ENCODE measurements at places on chromosomes 12 and 14. TPM values are rescaled to one million over a fixed set of nuclear protein-coding genes. Genes with fewer than 3 reads are reported as not detected.

- no peaks in the 10 kb centered on the region for H3K36me3 ChIP-seq
- H3K4me3 ChIP-seq = no peak overlapping the region
- H3K27me3 ChIP-seq = no peaks in the 10 kb centered on the region
- H3K27ac ChIP-seq = no peak overlapping the region
- no peak for DNase-seq
- H3K4me1 ChIP-seq = no peaks in the 10 kb centered on the region
These were observed 5.0 kb upstream of the E2F7 start for GRCh38 chr12:77070382-77070781.

GRCh38 chr12:110102255-110102654 is 21.9 kb upstream of the IFT81 start:
- H3K27me3 ChIP-seq = no peaks in the 10 kb centered on the region
- H3K27ac ChIP-seq = no peak overlapping the region
- peaks cover 41% of the 10 kb centered on the region for H3K4me1 ChIP-seq
- no peak overlapping the region for H3K4me3 ChIP-seq

DNA sequence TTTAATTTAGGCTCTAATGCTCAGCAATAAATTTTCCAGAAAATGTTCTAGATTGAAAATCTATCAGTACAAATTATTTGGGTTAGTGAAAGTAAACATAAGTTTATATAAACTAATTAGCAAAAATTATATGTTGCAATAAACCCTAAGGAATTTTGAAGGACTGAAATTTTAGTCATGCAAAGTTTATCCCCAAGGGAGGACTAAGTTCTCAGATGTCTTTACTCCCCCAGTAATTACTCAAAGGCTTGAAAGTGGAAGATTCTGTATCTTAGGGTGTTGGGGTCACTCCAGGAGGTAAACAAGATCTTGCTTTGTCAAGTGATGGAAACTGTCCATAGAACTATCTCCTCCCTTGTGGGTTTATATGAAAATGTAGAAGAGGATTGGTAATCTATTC is 183.7 kb downstream of the AKAP6 start:
- no peaks in the 10 kb centered on the region for H3K27me3 ChIP-seq
- no peak for DNase-seq

DNA sequence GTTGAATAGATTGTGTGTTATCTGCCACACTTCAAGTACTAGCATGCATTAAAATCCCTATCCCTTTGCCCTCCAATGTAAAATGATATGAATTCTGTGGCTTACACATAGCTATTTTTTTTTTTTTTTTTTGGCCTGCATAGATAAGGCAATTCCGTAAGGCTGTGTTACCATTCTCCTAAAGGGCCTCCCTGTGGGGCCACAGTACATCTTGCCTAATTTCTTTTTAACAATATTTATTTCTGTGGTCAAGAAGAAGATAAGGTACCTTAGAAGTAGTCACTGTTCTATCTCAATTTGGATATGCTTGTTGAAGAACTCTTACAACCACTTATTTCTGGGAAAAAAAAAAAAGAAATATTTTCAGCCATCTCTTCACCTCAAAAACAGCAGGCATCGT is 19.8 kb downstream of the FLRT2 start:
- no peaks in the 10 kb centered on the region for H3K36me3 ChIP-seq
- no peaks in the 10 kb centered on the region for H3K27me3 ChIP-seq
- H3K4me1 ChIP-seq = no peaks in the 10 kb centered on the region
- DNase-seq = no peak

GRCh38 chr12:124346425-124347168 is 51.7 kb downstream of the RFLNA start:
- DNase-seq = no peak
- H3K36me3 ChIP-seq = peaks cover 95% of the 10 kb centered on the region
- no peaks in the 10 kb centered on the region for H3K4me1 ChIP-seq
- no peaks in the 10 kb centered on the region for H3K27me3 ChIP-seq
- no peak overlapping the region for H3K4me3 ChIP-seq

- H3K27ac ChIP-seq = no peak overlapping the region
- peaks cover 10% of the 10 kb centered on the region for H3K36me3 ChIP-seq
- DNase-seq = no peak
- no peaks in the 10 kb centered on the region for H3K4me1 ChIP-seq
- H3K27me3 ChIP-seq = no peaks in the 10 kb centered on the region
These were observed 44.4 kb upstream of the KCNK13 start for GRCh38 chr14:90017371-90017770.

DNA sequence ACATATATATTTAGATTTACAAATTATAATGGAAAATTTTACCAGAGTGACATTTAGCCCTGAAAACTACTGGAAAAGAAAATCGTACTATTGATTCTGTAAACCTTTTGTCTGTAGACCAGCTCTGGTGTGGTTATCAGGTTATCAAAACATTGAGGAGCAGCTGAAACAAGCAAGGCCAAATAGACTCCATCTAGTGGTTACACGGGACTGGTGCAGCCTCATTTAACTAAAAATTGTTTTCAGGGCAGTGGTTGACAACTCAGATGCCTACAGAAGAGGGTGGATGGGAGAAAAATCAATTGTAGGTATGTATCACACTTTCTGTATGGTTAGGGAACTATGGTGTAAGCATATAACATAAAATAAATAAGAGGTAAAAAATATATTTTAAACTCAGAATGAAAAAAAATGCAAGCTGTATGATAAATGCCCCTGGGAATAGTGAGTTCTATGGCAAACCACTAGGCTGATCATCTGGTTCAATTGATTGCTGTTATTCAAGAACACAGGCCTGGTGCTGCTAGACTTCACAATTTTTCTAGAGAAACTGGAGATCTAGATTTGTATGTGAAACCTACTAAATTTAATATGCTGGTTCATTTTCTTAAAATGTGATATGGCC is 51.2 kb downstream of the ACSS3 start:
- H3K4me3 ChIP-seq = no peak overlapping the region
- no peaks in the 10 kb centered on the region for H3K4me1 ChIP-seq
- H3K27me3 ChIP-seq = no peaks in the 10 kb centered on the region
- no peaks in the 10 kb centered on the region for H3K36me3 ChIP-seq

DNA sequence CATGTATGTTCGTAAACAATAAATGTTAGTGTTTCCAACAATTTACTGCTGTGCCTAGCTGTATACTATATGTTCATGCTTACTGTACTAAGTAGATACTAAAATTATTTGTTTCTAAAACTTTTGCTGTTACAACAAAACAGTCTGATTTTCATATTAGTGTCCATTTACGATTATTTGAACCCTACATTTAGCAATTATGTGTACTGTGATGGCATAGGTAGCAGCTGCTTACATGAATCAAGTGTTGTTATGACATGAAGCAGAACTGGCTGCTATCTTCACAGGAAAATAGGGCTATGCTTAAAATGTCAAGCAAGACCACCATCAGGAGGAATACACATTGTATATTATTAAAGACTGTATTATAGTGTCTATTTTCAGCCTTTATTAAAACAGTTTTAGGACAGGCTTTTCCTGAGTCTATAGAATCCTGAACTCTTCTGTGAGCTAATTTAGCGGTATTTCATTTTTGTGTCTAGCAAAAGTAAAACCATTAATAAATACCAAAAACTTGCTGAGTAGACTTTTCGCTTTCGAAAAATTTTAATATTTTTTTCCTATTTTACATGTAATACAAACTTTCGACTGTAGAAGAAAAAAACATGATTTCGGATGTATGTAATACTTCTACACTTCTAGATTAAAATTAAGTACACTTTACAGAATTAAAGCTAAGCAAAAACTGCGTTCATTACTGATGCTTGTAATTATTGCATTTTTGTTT is 1.1 kb upstream of the WDR89 start:
- H3K36me3 ChIP-seq = no peaks in the 10 kb centered on the region
- no peaks in the 10 kb centered on the region for H3K27me3 ChIP-seq
- DNase-seq = no peak

DNA sequence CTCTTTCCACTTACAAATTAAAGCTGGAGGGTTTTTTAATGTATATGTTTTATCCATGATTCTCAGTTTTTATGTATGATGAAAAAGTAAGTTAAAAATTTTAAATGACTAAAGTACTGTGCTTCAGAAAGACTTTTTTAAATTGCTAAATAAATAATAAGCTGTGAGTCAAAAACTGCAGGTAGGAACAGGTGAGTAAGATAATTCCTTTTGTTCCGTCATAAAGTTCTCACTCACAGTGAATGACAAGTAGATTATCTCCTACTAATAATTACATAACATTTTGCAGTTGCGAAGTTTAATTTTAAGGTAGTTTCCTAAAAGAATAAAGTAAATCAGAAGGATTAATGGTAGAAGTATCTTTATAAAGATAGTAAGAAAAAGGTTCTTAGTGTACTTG is 78.0 kb downstream of the PRKCH start:
- no peaks in the 10 kb centered on the region for H3K4me1 ChIP-seq
- no peaks in the 10 kb centered on the region for H3K27me3 ChIP-seq
- no peaks in the 10 kb centered on the region for H3K36me3 ChIP-seq
- H3K27ac ChIP-seq = no peak overlapping the region
- no peak overlapping the region for H3K4me3 ChIP-seq

DNA sequence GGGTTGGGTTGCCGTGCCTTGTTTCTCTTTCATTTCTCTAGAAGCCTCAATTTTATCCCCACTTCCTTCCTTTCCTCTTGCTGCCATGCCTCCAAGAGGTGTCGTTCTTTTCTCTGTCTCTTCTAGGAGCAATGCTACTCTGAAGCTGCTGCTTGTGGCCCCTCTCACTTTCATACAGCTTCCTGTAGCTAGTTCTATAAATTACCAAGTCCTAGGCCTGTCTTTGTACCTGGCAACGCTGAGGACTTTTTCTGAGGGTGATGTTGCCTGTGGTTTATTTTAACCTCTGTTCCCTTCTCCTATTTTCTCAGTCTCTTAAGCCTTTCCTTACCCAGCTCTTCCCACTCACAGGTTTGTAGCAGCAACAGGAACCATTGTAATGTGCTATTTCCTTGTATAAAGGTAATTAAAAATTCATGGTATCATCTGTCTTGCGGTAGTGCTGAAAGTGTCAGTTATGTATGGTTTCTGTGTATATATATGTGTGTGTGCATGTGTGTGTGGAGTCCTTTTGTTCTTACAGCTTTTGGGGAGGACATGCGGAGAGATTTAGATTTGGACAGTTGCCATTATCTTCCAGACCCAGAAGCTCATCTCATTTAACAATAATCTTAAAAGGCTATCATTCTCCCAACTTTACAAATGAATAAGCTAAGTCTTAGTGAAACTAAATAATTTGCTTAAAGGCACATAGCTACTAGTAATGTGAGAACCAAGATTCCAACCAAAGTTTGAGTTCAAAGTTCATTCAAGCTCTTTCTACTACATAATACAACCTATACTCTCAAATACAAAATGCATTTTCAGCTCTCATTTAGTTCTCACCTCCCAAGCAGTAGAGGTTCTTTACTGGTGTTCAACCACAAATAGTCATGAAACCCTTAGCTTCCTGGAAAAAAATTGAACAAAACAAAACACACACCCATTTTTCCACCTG is 43.8 kb downstream of the DDHD1 start:
- no peaks in the 10 kb centered on the region for H3K36me3 ChIP-seq
- DNase-seq = no peak
- H3K4me3 ChIP-seq = peak overlapping the region; percentile 56
- H3K27ac ChIP-seq = no peak overlapping the region

DNA sequence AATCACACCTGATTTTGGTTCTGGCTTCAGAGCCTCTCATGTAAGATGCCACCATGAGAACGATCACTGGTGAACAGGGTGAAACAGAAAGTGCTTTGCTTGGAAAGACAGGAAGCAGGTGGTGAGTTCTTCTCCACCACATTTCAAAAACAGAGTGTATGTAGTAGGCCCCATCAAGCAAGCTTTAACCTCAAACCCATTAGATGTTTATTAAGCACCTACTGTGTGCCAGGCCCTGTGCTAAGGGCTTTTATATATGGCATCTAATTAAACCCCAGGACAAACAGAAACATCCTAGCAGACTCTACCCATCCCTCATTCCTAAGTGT is 47.8 kb upstream of the MED13L start:
- peak overlapping the region; percentile 48 for H3K27ac ChIP-seq
- H3K27me3 ChIP-seq = no peaks in the 10 kb centered on the region
- H3K4me1 ChIP-seq = peaks cover 14% of the 10 kb centered on the region
- no peak for DNase-seq
- H3K4me3 ChIP-seq = no peak overlapping the region
- no peaks in the 10 kb centered on the region for H3K36me3 ChIP-seq

DNA sequence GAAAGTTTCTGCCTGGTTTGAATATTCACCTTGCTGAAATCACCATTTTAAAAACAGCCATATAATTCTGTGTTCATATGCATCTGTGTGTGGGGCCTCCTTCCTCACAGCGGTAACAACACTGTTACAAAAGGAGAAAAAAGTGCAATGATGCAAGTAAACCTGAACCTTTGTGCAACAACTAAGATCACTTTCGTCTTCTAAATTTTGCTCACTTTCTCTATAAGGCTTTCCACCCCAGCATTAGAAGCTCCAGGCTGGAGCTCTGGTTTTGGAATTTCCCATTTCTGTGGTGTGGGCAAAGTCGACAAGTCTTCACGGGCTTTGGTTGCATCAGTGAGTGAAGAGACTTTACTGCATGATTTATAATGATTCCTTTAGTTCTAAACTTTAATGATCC is 18.4 kb downstream of the FGD6 start:
- DNase-seq = no peak
- H3K27me3 ChIP-seq = no peaks in the 10 kb centered on the region
- peaks cover 41% of the 10 kb centered on the region for H3K4me1 ChIP-seq
- H3K36me3 ChIP-seq = no peaks in the 10 kb centered on the region
- H3K27ac ChIP-seq = no peak overlapping the region

- peaks cover 22% of the 10 kb centered on the region for H3K4me1 ChIP-seq
- no peak overlapping the region for H3K4me3 ChIP-seq
- no peaks in the 10 kb centered on the region for H3K27me3 ChIP-seq
- no peak overlapping the region for H3K27ac ChIP-seq
These were observed 42.0 kb downstream of the EVL start for GRCh38 chr14:100107236-100107635.

- H3K36me3 ChIP-seq = no peaks in the 10 kb centered on the region
- H3K4me1 ChIP-seq = no peaks in the 10 kb centered on the region
- H3K27me3 ChIP-seq = no peaks in the 10 kb centered on the region
- H3K27ac ChIP-seq = no peak overlapping the region
- no peak for DNase-seq
These were observed 127.9 kb upstream of the TMEM132D start for GRCh38 chr12:130031571-130032189.

DNA sequence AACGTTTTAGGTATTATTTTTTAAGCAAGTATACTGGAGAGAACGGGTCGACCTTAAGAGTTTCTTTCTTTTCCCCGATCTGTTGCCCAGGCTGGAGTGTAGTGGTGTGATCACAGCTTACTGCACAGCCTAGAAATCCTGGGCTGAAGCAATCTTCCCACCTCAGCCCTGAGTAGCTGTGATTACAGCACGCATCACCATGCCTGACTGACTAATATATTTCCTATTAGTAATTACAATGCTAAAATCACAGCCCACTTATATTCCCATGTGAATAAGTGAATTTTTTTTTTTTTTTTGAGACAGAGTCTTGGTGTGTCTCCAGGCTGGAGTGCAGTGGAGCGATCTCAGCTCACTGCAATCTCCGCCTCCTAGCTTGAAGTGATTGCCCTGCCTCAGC is 50.4 kb downstream of the DICER1 start:
- DNase-seq = no peak
- peaks cover 45% of the 10 kb centered on the region for H3K36me3 ChIP-seq
- H3K4me1 ChIP-seq = no peaks in the 10 kb centered on the region
- no peak overlapping the region for H3K27ac ChIP-seq

Gene DAO
- total RNA-seq = not detected

Gene PLEKHG7
- total RNA-seq = not detected

GRCh38 chr12:64039281-64039871 is 182.7 kb downstream of the KICS2 start:
- no peak overlapping the region for H3K27ac ChIP-seq

Data from thoracic aorta (tissue), 2 donors.